ENCODE measurements at places on chromosomes 2 and 18. TPM values are rescaled to one million over a fixed set of nuclear protein-coding genes. Genes with fewer than 3 reads are reported as not detected.

Gene CEBPZOS
- 28.0 TPM for total RNA-seq

Gene TRIM54
- total RNA-seq: 10.4 TPM

Gene CD207
- total RNA-seq: not detected

Gene NYAP2
- 0.12 TPM for total RNA-seq

Gene VWA3B
- 0.18 TPM for total RNA-seq

Gene ATL2
- total RNA-seq: 99.9 TPM

All from metanephros (tissue), 2 donors.